ENCODE measurements at places on chromosomes 12 and 14.
A peak's percentile ranks its signal among the peaks of the same experiment; 100 is the strongest.

GRCh38 chr12:2795291-2796186 is 769 bp downstream of the FKBP4 start:
- DNase-seq, result no peak

- DNase-seq, result no peak
Measured at GRCh38 chr12:132423251-132423819, 66.6 kb upstream of the FBRSL1 start.

DNA sequence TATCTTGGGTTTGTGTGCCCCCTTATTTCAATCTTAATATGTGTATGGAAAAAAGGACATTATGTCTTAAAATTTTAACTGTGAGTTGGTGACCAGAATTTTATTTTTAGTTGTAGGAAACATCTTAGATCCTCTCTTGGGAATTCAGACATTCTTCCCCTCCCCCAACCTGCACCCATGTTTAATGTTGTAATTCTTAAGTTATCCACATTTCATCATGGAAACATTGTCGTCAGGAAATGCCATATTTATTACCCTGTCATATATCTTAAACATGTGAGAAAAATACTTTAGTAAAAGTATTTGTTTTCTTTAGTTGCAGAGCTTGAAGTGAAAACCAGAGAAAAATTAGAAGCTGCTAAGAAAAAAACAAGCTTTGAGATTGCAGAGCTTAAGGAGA is 30.3 kb downstream of the YEATS4 start:
- no peak for DNase-seq

DNA sequence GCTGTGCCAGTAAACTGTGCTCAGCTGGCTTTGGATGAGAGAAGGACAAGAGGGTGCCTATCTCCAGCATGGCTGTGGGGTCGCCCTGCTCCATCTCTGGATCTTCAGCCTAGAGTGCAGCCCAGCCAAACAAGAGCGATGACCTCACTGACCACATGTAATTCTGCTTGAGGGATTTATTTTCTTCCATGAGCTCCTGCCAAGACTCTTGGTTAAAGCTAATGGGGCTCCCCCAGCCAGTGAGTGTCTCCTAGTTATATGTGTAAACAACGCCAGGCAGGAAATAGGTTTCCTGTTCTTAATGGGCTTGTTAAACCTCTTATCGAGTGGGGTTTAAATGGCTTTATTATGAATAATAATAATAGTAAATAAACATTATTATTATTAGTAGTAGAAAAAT is 397.2 kb downstream of the NRXN3 start:
- DNase-seq, result peak; percentile 26

DNA sequence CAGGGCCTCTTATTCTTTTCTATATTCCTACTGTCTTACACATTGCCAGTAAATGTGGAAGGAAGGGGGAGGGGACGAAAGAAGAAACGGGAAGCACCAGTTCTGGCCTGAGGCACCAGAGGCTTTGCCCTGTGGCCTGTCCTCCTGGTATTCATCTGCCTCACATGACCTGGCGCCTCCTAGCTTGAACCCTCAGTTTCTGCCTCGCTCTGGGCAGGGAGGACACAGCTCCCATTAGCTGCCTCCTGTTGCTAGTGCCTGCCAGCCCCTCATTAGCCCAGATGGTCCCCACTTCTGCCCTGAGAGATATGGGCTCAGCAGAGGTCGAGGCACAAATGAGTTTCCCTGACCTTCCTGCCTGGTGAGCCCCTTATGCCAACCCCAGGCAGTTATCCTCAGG is 3.0 kb upstream of the PLEKHG6 start:
- no peak for DNase-seq

DNA sequence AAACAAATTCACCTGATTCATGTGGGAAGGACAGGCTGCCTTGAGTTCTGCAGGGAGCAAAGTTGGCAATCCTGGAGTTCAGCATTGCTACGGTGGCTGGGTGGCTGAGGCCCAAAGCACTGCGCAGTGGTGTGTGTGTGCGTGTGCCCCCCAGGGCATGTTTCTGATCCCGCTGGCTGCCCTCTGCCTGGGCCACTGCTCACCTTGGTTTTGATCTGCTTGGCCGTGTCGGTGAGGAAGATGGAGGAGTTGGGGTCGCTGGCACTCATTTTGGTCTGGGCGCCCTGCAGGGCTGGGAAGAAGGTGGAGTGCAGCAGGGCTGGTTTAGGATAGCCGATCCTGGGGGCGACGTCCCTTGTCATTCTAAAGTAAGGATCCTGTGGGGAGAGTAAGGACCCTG is 19.1 kb downstream of the SLC25A47 start:
- DNase-seq, result no peak

Measured in GM04503 (cell line).